B cell (primary cell): ENCODE measurements at places on chromosomes 2 and 18. TPM values are rescaled to one million over a fixed set of nuclear protein-coding genes. Genes with fewer than 3 reads are reported as not detected.

Gene NYAP2
- 0.15 and 0.17 TPM in 2 replicates for total RNA-seq

Gene CKAP2L
- 0.25 TPM in 1 of 2 replicates, not detected in the other for total RNA-seq

Gene HMSD
- total RNA-seq, result not detected in 2 replicates

Gene STARD6
- not detected in 2 replicates for total RNA-seq

DNA sequence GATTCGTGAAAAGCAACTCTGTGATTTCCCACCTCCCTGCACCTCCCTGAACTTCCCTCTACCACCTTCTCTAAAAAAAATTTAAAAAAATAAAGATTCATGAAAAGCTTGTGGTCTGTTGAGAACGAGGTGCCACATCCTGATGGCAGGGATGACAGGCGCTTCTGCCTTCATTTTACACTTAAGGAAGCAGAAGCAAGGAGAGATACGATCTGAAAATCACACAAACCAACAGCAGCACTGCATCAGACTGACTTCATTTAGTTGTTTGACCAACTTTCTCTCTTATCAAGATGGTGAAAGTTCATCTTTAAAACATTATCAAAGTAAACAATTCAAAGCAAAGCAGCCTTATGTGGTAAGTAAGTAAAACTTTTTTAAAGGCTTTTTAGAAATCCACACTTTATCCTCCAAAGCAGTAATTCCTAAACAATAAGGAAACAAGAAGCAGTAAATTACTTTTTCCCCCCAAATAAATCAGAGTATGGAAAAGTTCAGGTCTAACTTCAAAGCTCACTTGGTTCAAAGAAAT is 15.5 kb downstream of the WDFY1 start:
- DNase-seq, result no peak

GRCh38 chr2:73112026-73112912 is 479 bp downstream of the RAB11FIP5 start:
- peak; percentile 67 for DNase-seq

DNA sequence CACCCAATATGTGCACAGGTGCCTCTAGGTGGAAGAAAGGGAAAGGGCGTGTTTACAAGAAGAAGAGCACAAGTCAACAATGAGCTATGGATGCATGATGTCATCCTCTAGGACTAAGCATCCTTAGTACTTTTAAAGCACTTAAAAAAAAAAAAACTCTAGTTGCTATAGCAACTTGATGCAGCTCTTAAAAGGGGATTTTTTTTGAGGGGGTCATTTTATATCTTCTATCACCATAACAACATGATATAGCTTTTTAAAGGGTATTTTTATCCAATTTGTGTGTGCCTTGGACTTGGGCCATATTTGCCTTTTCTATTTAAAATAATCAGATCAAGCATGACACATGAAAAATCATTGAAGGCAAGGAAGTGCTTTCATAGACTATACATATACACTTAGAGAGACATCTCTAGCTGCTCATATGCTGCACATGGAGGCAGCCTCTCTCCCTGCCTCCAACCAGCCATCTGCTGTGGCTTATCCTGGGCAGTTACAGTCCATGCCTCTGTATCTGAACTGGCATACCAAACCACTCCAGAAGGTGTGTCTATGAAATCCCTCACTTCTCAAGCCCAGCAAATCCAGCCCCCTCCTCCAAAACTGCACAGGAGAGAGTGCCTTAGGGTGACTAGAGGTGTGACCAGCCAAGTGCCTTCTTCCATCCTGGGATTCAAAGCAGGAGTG is 165.4 kb downstream of the MSH2 start:
- no peak for DNase-seq

DNA sequence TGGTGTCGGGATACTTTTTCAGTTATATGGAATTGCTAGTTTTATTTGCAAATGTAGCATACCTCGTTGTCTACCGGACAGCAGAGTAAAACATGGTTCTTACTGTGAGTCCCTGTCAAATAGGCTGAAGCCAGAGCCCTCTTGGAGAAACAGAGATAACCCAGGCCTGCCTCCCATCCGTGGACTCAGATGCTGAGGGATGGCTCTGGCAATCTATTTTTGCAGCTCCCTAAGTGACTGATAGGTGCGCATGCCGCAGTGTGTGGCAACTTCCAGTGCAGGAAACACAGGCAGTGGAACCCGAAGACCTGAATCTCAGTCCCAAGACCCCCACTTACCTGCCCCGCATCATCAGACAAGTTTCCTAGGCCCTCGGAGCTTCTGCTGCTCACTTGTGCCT is 33.6 kb downstream of the STEAP3 start:
- DNase-seq, result no peak

DNA sequence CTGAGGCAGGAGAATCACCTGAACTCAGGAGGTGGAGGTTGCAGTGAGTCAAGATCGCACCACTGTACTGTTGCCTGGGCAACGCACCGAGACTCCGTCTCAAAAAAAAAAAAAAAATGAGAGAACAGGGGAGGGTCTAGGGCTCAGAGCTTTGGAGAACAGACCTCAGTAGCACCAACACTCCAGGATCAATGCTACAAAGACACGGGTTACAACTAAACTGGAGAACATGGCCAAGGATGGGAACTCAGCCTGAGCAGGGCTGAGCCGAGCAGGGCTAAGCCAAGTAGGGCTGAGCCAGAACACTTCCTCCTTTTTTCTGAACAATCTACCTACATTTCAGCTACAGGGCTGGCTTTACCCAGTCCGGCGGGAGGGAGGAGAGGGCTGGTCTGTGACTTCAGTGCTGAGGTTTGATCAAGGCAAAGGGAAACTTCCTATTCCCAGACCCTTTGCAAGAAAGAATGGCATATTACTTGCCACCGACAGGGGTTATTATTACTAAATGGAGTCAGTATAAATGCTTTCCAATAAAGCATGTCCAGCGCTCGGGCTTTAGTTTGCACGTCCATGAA is 2.9 kb upstream of the CASP8 start:
- peak; percentile 87 for DNase-seq
